ENCODE measurements at places on chromosomes 6 and 20. TPM values are rescaled to one million over a fixed set of nuclear protein-coding genes. Genes with fewer than 3 reads are reported as not detected.
A peak's percentile ranks its signal among the peaks of the same experiment; 100 is the strongest.

GRCh38 chr6:113671421-113671820 lies 185.7 kb upstream of the MARCKS start:
- no peaks in the 10 kb centered on the region for H3K4me1 ChIP-seq
- no peak for DNase-seq
- no peak overlapping the region for H3K4me3 ChIP-seq
- H3K36me3 ChIP-seq: no peaks in the 10 kb centered on the region
- no peaks in the 10 kb centered on the region for H3K27me3 ChIP-seq

DNA sequence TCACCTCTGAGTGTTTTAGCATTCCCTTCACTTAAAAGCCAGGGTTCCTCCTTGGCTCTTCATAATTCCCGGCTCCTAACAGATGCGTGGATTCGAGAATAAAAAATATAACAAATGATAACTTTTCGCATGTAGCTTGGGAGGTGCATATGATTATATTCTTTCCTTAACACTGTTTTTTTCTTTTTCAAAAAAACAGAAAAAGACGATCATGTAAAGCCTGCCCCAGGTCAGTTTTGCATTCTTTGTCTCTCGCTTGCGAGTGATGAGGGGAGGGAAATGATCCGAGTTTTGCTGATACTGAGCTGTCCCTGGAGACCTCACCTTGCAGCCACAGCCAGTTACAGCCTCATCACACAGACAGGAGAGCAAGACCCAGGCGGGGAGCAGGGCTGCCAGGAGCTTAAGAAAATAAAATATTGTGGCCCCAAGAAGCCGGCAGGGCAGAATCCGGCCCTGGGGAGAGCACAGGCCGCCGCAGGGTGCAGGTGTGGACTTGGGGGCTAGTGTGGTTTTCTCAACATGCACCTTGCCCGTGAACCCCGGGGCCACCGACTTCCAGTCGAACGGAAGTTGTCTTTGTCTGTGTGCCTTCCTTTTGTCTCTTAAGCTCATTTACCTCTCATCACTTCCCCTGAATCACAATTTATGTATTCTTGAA lies 301.8 kb downstream of the TAF4 start:
- H3K36me3 ChIP-seq: no peaks in the 10 kb centered on the region
- no peaks in the 10 kb centered on the region for H3K4me1 ChIP-seq
- H3K27ac ChIP-seq: no peak overlapping the region

WFDC11 gene
- total RNA-seq: not detected

DNA sequence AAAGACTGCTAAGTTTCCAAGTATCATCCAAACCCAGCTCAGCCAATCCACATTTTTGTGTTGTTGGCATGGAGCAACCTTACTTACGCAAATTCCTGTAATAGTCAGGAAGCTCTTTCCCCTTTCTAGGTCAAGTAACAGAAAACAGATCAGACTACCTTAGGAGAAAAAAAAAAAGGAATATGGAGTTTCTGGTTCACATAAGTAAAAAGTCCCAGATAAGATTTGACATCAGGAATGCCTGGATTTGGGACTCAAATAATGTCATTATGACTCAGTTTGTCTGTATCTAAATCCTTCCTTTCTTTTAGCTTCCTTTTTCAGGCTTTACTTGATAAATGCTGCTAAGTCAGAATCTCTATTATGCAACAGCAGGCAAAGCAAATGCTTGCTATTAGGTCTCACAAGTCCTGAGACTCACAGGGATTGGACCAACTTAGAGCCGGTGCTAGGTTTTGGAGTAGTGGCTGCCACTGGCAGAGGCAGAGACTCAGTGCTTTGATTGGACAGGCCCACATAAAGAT lies 44.5 kb downstream of the NCOA7 start:
- H3K4me1 ChIP-seq: no peaks in the 10 kb centered on the region
- peak; percentile 72 for DNase-seq
- no peaks in the 10 kb centered on the region for H3K27me3 ChIP-seq
- H3K4me3 ChIP-seq: no peak overlapping the region
- peak overlapping the region; percentile 60 for H3K27ac ChIP-seq
- no peaks in the 10 kb centered on the region for H3K36me3 ChIP-seq

RNF39 gene
- 0.26 TPM for total RNA-seq

DNA sequence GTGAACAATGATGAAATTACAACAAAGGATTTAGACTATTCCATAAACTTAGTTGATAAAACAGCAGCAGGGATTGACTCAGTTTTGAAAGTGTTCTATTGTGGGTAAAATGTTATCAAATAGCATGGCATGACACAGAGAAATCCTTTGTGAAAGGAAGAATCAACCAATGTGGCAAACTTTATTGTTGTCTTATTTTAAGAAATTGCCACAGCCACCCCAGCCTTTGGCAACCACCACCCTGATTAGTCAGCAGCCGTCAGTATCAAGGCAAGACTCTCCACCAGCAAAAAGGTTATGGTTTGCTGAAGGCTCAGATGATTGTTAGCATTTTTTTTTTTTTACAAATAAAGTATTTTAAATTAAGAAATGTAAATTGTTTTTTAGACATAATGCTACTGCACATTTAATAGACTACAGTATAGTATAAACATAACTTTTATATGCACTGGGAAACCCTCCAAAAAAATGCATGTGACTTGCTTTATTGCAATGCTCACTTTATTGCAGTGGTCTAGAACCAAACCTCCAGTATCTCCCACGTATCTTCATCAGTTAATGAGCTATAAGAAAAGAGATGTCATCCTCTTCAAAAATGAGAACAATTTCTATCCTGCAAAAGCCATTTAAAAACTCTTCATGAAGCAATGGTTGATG lies 162.7 kb downstream of the SOBP start:
- DNase-seq: no peak
- H3K36me3 ChIP-seq: no peaks in the 10 kb centered on the region
- H3K4me1 ChIP-seq: peaks cover 29% of the 10 kb centered on the region
- no peak overlapping the region for H3K27ac ChIP-seq

CPNE5 gene
- total RNA-seq: 36.7 TPM

TFAP2C gene
- 0.37 TPM for total RNA-seq

DNA sequence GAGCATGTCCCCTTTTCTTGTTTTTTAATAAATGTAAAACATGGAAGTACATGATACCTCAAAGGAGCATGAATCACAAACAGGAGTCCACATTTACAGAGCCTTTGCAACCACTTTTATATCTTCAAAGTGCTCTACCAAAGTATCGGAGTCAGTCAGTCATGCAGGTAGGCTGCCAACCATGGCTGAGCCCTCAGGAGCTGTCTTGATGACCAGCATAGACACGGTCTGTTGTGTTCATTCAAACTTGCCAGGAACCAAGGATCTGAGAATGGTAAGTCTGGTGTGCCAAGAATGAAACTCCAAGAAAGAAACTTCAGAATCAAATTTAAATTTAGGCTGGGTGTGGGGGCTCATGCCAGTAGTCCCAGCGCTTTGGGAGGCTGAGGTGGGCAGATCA lies 111.5 kb downstream of the SLC16A10 start:
- H3K4me1 ChIP-seq: no peaks in the 10 kb centered on the region
- no peak overlapping the region for H3K4me3 ChIP-seq
- H3K27me3 ChIP-seq: no peaks in the 10 kb centered on the region
- DNase-seq: no peak
- H3K27ac ChIP-seq: no peak overlapping the region

DNA sequence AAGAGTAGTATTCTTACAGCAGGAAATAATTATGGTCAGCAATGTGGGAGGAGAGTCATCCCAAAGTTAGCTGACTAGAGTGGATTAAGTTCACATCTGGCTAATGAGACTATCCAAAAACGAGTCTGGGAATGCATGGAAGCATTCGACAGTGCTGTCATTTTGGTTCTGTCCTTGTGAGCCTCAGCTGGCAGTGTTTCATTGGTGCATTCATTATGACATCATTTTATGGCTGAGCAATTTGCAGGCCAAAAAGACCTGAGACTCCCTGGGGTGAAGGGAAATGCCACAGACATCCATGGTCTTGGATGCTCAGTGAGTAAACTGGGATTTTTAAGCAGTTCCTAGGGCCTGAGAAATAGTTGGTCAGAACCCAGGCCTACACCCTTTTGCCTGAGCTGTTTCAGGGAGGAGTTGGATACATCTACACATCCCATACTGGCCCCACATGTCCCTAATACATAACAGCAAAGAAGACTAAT lies 196.4 kb upstream of the CCN2 start:
- no peaks in the 10 kb centered on the region for H3K27me3 ChIP-seq
- no peak overlapping the region for H3K4me3 ChIP-seq
- no peak overlapping the region for H3K27ac ChIP-seq
- no peaks in the 10 kb centered on the region for H3K36me3 ChIP-seq
- DNase-seq: no peak

CCN6 gene
- total RNA-seq: not detected

GRCh38 chr6:6384520-6384919 lies 64.1 kb upstream of the F13A1 start:
- DNase-seq: no peak
- H3K36me3 ChIP-seq: no peaks in the 10 kb centered on the region
- H3K27me3 ChIP-seq: no peaks in the 10 kb centered on the region
- H3K4me1 ChIP-seq: no peaks in the 10 kb centered on the region
- no peak overlapping the region for H3K27ac ChIP-seq
- no peak overlapping the region for H3K4me3 ChIP-seq

GRCh38 chr6:90251295-90251992 lies 45.2 kb downstream of the BACH2 start:
- no peak for DNase-seq
- H3K36me3 ChIP-seq: no peaks in the 10 kb centered on the region
- H3K4me1 ChIP-seq: no peaks in the 10 kb centered on the region
- H3K27me3 ChIP-seq: no peaks in the 10 kb centered on the region

GRCh38 chr6:150036081-150036480 lies 10.7 kb upstream of the RAET1L start:
- H3K4me3 ChIP-seq: no peak overlapping the region
- no peak for DNase-seq
- H3K36me3 ChIP-seq: no peaks in the 10 kb centered on the region
- H3K4me1 ChIP-seq: peaks cover 15% of the 10 kb centered on the region
- no peak overlapping the region for H3K27ac ChIP-seq

DNA sequence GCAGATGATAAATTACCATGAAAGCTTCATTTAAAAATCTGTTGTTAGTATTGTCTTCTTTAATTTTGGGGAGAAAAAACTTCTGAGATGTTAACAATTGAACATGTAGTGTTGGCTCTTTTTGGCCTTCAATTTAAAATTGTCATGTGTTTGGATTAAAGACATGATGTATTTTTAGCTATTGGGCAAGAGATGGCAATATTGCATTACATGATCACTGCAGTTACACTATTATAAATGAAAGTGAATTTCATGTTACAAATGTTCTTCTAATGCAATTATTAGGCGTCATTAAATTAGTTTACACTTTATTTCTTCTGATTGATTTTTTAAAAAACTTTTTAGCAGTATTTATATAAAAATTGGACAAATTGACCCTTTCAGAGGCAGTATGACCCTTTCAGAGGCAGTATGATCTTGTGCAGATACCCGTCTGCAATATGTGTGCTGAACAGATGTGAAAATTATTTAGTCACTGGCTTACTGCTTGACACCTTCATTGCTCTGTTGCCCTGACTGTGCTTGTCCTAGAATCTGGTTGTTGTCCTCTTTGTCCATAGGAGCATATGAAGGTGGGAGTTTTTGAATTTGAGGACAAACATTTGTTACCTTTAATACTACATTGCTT lies 25.8 kb downstream of the CDKAL1 start:
- no peak for DNase-seq
- no peak overlapping the region for H3K27ac ChIP-seq
- no peaks in the 10 kb centered on the region for H3K4me1 ChIP-seq
- H3K27me3 ChIP-seq: no peaks in the 10 kb centered on the region

GRCh38 chr6:131135244-131136020 lies at the start of gene AKAP7:
Gene AKAP7 (plus strand): TSS chr6:131135467. CDS start chr6:131135764, 297 bp downstream.
- peaks cover 16% of the 10 kb centered on the region for H3K4me1 ChIP-seq
- no peaks in the 10 kb centered on the region for H3K36me3 ChIP-seq
- no peaks in the 10 kb centered on the region for H3K27me3 ChIP-seq
- peak within 1 kb of the TSS; percentile 80 for H3K4me3 ChIP-seq
- DNase-seq: peak; percentile 78

DNA sequence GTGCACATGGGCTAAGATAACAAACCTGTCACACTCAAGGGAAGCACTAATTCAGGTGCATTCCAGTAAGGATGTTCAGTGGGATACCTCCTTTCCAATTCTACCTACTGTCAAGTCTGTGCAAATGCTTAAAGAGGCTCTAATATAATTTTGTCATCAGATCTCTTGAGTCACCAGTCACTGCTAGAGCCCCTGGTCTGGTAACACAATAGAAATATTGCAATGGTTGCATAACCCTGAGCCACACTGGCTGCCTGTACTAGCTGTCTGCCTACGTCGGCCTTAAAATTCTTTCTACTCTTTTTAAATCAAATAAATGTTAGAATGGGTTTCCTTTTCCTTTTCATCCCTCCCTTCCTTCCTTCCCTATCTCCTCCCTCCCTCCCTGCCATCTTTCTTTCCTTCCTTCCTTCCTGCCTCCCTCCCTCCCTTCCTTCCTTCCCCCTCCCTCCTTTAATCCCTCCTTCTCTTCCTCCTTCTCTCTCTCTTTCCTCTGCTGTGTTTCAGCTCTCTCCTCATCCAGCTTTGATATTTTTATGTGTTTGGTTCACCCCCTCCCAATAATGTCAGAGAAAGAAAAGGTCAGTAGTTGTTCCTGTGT lies 28.1 kb upstream of the OLIG3 start:
- H3K36me3 ChIP-seq: no peaks in the 10 kb centered on the region
- H3K27me3 ChIP-seq: no peaks in the 10 kb centered on the region

DNA sequence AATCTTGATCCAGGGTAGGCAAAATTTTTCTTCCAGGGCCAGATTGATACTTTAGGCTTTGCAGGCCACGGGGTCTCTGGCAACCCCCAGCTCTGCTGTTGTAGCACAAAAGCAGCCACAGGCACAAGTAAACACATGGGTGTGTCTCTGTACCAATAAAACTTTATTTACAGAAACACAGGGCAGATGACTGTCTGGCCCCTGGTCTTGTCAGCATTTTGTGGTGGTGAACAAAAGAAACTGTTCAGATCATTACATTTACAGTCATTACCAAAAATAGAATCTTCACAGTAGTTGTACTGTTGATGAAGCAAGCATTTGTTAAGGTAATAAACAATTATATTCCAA lies 45.0 kb upstream of the KIF25 start:
- no peaks in the 10 kb centered on the region for H3K4me1 ChIP-seq
- H3K36me3 ChIP-seq: peaks cover 48% of the 10 kb centered on the region
- no peaks in the 10 kb centered on the region for H3K27me3 ChIP-seq
- no peak for DNase-seq
- H3K4me3 ChIP-seq: no peak overlapping the region

- H3K36me3 ChIP-seq: no peaks in the 10 kb centered on the region
- H3K4me3 ChIP-seq: no peak overlapping the region
- no peaks in the 10 kb centered on the region for H3K27me3 ChIP-seq
- DNase-seq: peak; percentile 67
Measured at GRCh38 chr20:37880726-37881591, 22.0 kb upstream of the VSTM2L start.

DNA sequence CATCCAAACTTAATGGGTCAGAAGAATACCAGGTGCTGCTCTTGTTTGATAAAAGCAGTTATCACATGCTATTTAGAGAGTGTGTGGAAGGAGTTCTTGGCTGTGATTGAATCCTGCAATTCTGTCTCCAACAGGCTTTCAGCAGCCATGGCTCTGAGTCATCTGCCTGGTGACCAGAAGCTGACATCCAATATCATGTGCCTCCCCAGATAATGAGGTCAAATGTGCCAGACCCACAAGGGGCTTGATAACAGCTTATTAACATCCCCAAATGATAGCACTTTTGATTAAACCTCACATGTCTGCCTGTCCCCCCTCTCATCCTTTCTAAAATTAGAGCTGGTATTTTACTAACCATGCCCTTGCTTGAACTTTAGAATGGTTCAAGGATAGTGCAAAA lies 175.7 kb upstream of the PLN start:
- H3K27me3 ChIP-seq: no peaks in the 10 kb centered on the region
- H3K36me3 ChIP-seq: no peaks in the 10 kb centered on the region
- peaks cover 7% of the 10 kb centered on the region for H3K4me1 ChIP-seq
- peak overlapping the region; percentile 88 for H3K27ac ChIP-seq
- peak; percentile 71 for DNase-seq

All from right atrium auricular region (tissue), 2 donors.